ENCODE measurements at places on chromosomes 5 and 9.

DNA sequence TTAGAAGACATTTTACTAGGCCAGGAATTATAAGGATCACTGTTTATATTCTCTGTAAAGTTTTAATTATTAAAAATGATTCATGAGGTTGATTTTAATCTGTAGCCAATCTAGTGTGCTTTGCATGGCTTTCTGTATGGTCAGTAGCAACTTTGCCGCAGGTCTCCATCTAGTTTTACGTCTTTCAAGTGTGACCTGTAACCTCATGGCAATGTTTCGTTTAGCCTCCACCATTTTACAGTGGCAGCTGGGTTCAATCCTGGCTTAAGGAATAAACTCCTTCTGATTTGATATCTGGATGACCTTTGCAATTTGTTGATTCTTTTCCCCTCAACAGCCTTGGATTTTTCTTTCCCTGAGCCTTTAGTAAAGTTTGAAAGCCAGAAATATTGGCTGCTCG, 434.5 kb upstream of the CDH9 start:
- DNase-seq = no peak

DNA sequence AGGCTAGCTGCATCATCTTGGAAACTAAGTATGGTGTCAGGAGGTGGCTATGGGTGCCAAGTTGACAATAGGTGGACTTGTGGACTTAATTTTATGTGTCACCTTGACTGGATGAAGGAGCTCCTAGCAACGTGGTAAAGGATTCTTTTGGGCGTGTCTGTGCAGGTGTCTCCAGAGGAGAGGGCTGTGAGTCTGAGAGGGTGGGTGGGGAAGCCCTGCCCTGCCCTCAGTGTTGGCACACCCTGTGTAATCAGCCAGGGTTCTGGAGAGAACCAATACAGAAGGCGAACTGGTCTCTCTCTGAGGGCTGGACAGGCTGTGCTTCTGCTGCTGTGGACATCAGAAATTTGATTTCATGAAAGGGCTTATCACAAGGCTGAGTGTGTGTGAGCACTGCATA, 61.0 kb downstream of the GTF3C4 start:
- no peak for DNase-seq

GRCh38 chr9:121474231-121474947, 25.3 kb downstream of the GGTA1 start:
- DNase-seq = no peak

GRCh38 chr5:74576941-74577456, 63.5 kb downstream of the ENC1 start:
- no peak for DNase-seq

GRCh38 chr9:89619019-89619418, 14.2 kb downstream of the GADD45G start:
- DNase-seq = no peak

GRCh38 chr9:77800924-77801551, 152.9 kb upstream of the GNA14 start:
- no peak for DNase-seq

- no peak for DNase-seq
These were observed 39.8 kb upstream of the ANGPTL2 start for GRCh38 chr9:127162046-127162863.

DNA sequence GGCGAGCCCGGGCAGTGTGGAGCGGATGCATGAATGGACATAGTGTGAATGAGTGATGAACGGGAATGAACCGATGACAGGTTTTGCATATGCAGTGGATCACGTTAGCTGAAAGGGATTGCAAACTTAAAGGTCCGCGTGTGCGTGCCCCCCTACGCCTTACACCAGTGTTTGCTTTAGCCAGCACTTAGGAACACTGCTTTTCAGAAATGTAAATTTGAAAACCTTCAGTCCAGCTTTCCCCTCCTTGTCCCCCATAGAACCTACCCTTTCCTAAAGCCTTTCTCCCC, 692 bp downstream of the PSAT1 start:
- DNase-seq = peak; percentile 72

- no peak for DNase-seq
These were observed 52.3 kb downstream of the WDR36 start for GRCh38 chr5:111144352-111144930.

GRCh38 chr5:14816374-14816998, 55.1 kb downstream of the ANKH start:
- DNase-seq = no peak

- peak; percentile 95 for DNase-seq
These were observed 47.5 kb downstream of the DUSP1 start for GRCh38 chr5:172723508-172723907.

DNA sequence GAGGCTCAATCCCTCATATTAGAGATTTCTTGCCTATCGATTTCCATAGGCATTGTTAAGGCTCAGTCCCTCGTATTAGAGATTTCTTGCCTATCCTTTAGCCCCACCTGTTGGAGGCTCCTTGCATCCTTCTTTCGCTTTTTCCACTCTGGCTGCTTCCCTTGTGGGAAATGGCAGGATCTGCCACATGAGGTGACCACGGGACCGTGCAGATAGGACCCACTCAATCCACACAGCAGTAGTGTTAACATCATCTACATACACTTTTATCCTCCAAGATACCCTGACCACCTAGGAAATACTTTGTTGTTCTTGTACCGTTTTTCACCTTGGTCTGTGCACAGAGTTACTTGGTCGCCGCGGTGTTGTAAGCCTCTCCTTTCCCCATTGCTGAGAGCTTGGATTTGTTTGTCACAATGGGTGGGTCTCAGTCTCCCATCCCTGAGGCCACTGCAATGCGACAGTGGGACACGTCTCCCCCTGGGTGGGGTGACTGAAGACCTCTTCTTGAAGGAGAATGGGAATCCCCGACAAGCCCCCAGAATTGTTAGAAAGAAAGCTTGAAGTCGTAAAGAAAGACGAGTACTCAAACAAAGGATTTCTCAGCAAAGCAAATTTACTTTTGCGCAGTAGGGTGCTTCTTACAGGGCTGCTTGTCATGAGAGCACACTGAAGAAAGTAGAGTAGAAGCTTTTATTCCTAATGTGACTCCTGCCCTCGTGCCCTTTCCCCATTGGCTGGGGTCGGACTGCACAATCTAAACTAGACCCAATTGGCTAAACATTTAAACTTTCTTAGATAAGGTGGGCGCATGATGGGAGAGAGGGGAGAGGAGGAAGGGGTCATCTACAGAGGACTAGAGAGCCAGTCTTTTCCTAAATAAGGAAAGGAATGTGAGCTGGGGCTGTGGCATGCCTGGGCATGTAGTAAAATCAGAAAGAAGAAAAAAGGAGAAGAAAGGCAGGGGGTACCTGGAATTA, 19.8 kb downstream of the IFT74 start:
- peak; percentile 33 for DNase-seq

DNA sequence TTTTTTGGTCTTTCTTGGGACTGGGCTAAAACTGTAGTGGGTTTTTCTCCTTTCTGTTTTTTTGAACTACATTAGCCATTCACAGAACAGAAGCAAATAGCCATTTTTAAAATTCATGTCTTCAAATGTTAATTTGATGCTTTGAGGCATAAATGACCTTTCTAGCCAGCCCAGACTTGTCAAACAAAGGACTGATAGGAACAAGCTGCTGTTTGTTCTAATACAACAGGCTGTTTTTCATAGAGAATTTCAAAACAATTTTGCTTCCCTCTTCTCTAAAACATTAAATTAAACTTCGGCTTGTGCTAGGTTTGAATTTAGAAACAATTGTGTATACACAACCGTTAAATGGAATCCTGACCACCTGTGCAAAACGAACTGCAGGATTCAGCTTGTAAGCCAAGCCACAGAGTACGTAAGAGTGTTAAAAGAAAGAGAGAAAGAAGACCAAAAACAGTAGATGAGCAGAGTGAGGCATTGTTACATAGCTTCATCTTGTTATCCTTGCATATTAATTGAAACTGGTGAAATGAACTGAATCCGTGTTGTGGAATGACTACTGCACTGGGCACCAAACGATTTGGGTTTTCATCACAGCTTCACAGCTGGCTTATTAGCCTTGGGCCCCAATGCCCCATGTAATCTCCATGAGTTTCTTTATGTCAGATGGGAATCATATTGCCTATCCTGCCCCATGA, 100.0 kb downstream of the ZSWIM6 start:
- peak; percentile 90 for DNase-seq

GRCh38 chr5:113526421-113526820, 12.9 kb downstream of the YTHDC2 start:
- no peak for DNase-seq

DNA sequence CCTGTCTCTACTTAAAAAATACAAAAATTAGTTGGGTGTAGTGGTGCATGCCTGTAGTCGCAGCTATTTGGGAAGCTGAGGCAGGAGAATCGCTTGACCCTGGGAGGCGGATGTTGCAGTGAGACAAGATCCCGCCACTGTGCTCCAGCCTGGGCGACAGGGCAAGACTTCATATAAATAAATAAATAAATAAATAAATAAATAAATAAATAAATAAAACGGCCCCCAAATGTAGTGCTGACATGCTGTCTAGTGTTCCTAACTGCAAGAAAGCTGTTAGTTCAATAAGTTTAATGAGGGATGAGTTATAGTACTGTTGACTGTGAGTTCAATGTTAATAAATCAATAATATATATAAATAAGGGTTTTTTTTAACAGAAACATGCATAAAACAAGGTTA, 7.5 kb upstream of the CYFIP2 start:
- DNase-seq = no peak

DNA sequence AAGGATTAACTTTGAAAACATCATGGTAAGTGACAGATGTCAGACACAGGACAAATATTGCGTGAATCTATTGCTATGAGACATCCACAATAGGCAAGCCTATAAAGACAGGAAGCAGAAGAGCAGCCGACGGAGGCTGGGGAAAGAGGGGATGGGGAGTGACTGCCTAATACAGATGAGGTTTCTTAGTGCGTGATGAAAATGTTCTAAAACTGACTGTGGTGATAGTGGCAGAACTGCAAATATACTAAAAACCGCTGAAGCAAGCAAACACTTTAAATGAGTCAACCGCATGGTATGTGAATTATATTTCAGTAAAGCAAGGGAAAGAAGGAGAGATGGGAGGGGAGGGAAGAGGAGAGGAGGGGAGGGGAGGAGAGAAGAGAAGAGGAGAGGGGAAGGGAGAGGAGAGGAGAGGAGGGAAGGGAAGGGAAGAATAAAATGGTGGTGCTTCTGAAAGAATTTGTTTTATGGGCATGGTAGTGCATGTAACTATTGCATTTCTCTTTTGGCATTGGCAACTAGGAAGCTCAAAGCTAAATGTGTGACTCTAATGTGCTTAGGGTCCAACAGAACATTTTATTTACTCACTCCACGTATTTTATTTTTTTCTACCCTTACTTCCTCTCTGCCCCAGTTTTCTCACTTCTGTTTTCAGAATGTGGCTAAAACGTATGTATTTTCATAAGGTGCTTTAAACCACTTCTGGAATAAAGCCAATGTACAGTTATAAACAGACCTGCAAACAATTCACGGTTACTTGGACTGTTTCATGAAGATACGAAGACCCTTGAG, 21.3 kb downstream of the AKNA start:
- no peak for DNase-seq

GRCh38 chr5:177495243-177496060, 2.0 kb downstream of the PDLIM7 start:
- no peak for DNase-seq

- DNase-seq = no peak
These were observed 67.8 kb downstream of the MED27 start for GRCh38 chr9:132011896-132012295.

Data from pons (tissue), 1 donor.